A375 (cell line): ENCODE measurements at places on chromosomes 1 and 21. TPM values are rescaled to one million over a fixed set of nuclear protein-coding genes. Genes with fewer than 3 reads are reported as not detected.

The LIN28A gene
- not detected in 2 replicates for total RNA-seq

The LORICRIN gene
- not detected in 2 replicates for total RNA-seq

The ANXA9 gene
- 2.4 and 2.7 TPM in 2 replicates for total RNA-seq

The TEX50 gene
- not detected in 2 replicates for total RNA-seq

The LMX1A gene
- not detected in 2 replicates for total RNA-seq

The LEFTY1 gene
- total RNA-seq: 0.38 and 0.82 TPM in 2 replicates

The FAF1 gene
- total RNA-seq: 66.7 and 68.4 TPM in 2 replicates

The FCRL5 gene
- not detected in 2 replicates for total RNA-seq

The PAPPA2 gene
- total RNA-seq: 0.24 and 0.26 TPM in 2 replicates

The MTHFR gene
- total RNA-seq: 14.3 and 14.4 TPM in 2 replicates

The IPO9 gene
- 47.7 and 50.6 TPM in 2 replicates for total RNA-seq

The OMA1 gene
- total RNA-seq: 24.1 and 29.8 TPM in 2 replicates

The LHX8 gene
- total RNA-seq: 1.3 and 2.3 TPM in 2 replicates

The S100A8 gene
- total RNA-seq: not detected in 2 replicates

The CCDC185 gene
- not detected in 2 replicates for total RNA-seq

The GALE gene
- 194 and 218 TPM in 2 replicates for total RNA-seq

The IGSF9 gene
- total RNA-seq: 0.32 and 0.49 TPM in 2 replicates

The CLCA4 gene
- total RNA-seq: not detected in 2 replicates

The RPS6KA1 gene
- total RNA-seq: 51.8 and 60.9 TPM in 2 replicates

The PIGM gene
- 5.5 and 6.1 TPM in 2 replicates for total RNA-seq

The VWA5B1 gene
- total RNA-seq: not detected in 2 replicates

The SFN gene
- total RNA-seq: 2.5 and 4.2 TPM in 2 replicates

The FCRLB gene
- total RNA-seq: 8.3 and 8.6 TPM in 2 replicates

The CELA2A gene
- total RNA-seq: not detected in 2 replicates

The LCE1E gene
- total RNA-seq: not detected in 2 replicates

The ATP1A2 gene
- not detected in 2 replicates for total RNA-seq

The S100B gene
- 62.9 and 82.2 TPM in 2 replicates for total RNA-seq

The KCNE2 gene
- not detected in 2 replicates for total RNA-seq

The C1orf21 gene
- 7.1 and 7.9 TPM in 2 replicates for total RNA-seq

The RHOU gene
- 0.30 and 0.88 TPM in 2 replicates for total RNA-seq

The OLIG2 gene
- total RNA-seq: 3.8 and 4.4 TPM in 2 replicates

The CC2D1B gene
- 37.4 TPM in 2 replicates for total RNA-seq

The MYOM3 gene
- total RNA-seq: 0.03 and 0.08 TPM in 2 replicates
